ENCODE measurements at places on chromosomes 12 and 14.
A peak's percentile ranks its signal among the peaks of the same experiment; 100 is the strongest.

GRCh38 chr14:70842851-70843462 is 33.6 kb upstream of the MAP3K9 start:
- no peak for DNase-seq

DNA sequence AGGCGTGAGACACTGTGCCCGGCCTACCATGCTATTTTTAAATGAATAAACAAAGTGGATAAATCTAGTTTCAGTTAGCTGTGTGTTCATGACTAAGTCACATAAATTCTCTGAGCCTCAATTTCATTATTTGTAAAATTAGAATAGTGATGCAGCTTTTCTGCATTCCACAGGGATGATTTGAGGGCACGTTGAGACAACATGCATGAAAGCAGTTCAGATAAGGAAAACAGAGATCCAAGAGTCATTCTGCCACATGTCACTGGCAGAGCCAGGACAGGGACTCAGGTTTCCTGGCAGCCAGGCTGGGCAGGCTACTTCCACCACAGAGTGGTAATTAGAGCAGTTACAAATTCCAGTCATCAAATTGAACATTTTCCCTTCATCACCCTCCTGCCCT is 2.9 kb upstream of the PPP4R4 start:
- no peak for DNase-seq

DNA sequence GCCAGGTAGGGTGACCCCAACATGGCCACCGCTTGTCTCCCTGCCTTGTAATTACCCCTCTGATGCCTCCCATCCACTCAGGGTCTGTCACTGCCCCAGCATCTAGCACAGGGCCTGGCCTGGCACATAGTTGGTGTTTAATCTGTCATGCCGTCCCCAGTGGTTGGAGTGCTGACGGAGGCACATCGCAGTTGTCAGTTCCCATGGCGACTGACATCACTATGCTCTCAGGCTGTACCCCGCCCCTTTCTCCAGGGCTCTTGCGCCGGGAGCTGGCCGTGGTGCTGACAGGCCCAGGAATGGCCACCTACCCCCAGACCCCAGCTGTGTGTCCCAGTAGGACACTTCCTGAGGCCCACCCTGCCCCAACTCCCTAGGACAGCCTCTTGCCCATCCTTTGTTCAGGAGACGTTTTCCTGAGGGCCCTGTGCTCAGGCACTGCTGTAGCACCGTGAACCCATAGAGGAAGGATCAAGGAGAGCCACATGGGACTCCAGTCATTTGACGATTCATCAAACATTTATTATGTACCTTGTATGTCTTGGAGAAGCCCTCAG is 23.0 kb downstream of the FAM222A start:
- DNase-seq = peak; percentile 26

GRCh38 chr14:96598332-96598928 is 96.2 kb downstream of the PAPOLA start:
- no peak for DNase-seq

DNA sequence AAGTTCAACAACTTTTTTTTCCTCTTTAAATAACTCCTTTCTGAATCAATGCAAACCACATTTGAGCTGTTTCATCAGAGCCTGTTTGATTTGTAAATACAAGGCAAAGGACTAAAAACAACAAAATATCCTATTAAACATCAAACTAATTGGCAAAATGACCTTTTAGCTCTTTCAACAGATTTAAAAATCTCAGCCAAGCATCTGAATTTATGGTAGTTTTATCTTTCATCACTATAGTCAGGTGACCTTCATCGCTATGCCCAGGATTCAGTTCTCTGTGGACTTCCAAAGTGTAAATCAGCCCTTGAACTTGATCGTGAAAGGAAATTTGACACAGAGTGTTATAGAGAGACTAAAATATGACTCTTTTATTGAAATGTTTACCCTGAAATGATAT is 1554.5 kb upstream of the FLRT2 start:
- no peak for DNase-seq

GRCh38 chr14:38197784-38198335 is 9.8 kb upstream of the SSTR1 start:
- DNase-seq = no peak

DNA sequence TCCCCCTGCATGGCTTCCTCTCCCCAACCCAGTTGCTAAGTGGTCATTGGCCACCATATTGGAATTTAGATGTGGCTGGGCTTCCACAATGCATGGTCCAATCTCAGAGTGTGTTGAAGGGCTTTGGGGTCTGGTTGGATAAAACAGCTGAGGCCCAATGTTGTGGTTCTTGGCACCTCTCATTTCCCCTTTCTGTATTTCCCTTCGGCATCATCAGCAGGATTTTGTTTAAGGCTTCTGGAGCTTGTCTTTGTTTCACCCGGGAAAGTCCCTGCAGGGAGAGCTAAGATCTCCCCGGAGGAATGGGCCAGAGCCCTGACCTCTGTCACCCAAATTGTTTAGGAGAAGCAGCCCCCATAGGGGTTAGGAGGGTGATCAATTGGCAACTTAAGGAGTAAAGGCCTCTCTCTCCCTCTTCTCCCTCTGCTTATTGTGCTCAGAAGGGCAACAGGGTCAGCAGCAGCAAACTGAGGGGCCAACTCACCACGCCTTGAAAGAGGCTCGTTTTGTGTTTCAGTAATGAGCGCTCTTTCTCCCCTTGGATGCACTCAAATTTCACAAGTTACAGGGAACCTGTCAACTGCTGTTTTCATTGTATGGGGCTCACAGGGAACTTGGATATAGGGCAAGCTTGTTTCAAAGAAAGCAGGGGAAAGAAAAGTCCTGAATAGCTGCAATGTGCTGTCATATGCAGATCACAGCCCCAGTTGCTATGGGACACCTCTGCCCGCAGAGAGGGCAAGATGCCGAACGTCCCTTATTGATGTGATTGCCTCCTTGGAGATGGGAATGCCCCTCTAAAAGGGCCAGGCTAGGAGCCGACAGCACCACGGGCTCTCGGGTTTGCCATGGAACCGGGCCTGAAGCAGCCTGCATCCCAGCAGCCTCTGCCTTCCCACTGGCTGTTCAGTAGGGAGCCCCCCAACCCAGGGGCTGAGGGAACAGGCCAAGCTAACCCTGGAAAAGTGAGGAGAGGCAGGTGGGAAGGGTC is 223.7 kb downstream of the ZFP36L1 start:
- DNase-seq = no peak

GRCh38 chr14:95918466-95918865 is 41.8 kb downstream of the TUNAR start:
- peak; percentile 17 for DNase-seq

- no peak for DNase-seq
Measured at GRCh38 chr12:95571369-95571768, 20.1 kb upstream of the USP44 start.

- DNase-seq = no peak
Measured at GRCh38 chr12:46214668-46215436, 54.0 kb downstream of the SLC38A1 start.

DNA sequence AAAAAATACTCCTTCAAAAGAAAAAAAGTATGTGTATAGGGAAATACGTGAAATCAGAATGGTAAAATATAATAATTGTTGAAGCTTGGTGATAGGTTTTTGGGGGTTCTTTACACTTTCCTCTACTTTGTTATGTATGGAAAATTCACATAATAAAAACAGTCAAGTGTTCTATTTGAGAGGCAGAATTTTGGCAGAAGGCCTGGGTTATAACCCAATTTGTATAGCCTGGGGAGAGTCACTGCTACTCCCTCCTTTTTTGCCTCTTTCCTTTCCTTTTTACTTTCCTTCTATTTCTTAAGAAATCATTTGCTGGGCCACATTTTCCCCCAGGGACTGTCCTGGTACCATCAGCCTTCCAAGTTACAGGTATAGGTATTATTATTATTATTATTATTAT is 105.7 kb downstream of the CRADD start:
- no peak for DNase-seq

GRCh38 chr12:105740970-105741725 is 397.6 kb downstream of the NUAK1 start:
- peak; percentile 8 for DNase-seq

DNA sequence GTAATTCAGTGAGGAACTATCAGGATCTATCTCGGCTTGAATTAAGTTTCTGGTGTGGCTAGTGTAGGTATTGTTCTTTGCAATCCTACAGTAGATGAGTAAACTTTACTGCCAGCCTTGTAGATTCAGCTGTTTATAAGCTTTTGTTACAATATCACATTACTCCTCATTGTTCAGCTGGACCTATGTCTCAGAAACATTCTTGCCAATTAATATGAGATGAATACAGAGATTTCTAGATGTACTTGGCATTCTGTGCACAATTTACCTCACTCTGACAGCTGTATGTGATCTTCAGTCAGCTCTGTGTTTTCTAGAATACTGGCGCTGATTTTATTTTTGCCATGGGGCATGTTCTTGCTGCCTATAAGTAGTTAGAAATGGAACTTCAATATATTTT is 55.7 kb downstream of the METTL25 start:
- no peak for DNase-seq

DNA sequence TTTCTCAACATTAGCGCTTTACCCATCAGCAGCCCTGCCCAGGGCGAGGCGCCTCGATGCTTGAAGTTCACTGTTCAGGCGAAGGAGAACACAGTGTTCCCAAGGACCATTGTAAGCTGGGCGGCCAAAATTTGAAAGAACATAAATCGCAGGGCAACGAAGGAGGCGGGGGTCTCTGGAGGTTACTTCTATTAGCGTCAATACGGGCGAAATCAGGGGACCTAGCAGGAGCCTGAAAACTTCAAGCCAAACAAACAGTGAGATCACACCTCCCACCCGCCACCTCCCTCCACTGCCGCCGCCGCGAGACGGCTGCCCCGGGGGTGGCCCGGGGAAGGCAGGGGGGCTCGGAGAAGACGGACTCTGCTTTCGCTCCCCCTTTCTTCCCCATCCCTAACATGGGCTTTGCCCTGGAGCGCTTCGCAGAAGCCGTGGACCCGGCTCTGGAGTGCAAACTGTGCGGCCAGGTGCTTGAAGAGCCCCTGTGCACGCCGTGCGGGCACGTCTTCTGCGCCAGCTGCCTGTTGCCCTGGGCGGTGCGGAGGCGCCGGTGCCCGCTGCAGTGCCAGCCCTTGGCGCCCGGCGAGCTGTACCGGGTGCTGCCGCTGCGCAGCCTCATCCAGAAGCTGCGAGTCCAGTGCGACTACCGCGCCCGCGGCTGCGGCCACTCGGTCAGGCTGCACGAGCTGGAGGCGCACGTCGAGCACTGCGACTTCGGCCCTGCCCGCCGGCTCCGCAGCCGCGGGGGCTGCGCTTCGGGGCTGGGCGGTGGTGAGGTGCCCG is at the start of gene PDZRN4:
PDZRN4 (plus strand) TSS at position 263 of the 783 bp plus-strand sequence.
- DNase-seq = no peak

GRCh38 chr14:68571114-68571591 is 221.7 kb downstream of the ZFP36L1 start:
- DNase-seq = no peak

DNA sequence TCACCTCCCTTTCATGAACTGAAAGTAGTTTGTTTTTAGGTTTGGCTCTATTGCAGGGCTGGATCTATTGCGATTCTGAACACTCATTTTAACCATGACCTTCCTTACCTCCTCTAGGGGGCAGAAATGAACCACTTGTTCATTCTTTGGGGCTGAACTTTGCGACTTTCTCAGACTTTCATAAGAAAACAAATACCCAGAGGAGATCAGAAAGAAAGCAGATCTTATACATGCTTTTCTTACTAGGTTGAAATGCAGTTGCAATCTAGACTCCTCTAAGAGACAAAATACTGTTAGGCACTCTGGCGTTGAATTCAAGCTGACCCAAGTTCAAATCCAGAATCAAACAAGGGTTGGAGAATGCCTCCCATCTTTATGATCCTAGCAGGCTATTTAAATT is 32.6 kb upstream of the PLEKHG3 start:
- DNase-seq = peak; percentile 66

DNA sequence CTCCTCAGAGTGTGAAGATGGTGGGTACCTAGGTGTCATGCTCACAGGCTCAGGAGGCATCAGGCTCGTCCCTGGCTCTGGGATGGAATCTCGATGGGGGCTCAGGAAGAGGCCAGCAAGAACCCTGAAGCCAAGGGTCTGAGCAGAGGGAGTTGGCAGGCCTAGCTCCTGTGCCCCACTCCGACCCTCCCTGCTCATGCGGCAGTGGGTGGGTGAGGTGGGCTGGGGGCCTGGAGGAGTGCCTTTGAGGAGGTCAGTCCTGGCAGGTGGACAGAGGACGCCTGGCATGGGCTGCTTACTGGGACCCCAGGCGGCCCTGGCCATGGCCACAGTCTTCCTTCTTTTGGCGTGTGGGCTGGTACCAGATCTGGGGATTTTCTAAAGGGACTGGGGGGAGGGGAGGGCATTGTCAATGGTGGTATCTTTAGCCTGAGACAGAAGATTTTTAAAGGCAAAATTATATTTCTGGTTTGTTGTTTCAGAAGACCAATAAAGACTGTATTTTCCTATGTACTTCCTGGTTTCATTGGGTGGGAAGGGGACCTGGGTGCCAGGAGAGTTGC is 16.0 kb downstream of the LRTM2 start:
- no peak for DNase-seq

DNA sequence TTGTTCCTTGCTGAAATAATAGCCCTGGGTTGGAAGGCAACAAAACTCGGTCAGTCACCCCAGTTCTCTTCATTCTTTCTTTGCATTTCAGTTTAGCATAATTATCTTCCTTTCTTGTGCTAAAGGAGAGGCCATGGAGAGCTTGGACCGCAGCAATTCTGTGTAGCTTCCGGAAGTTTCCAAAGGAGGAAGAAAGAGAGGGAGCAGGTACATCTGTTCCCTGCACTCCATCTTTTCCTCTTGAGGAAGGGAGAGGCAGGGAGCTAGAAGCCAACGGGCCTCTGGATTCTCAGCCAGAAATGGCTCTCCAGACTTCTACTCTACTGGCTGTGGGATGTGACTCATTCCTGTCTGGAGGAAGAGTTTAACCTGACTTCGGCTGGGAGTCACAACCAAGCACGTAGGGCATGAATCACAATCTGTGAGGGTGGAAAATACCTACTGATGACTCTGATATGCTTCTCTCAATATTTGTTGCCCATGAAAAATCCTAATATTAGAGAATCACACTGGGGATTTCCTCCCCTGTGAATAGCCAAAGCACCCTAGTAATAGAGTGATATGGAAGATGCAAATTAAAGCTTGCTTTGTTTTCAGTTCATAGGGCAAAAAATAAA is 17.0 kb downstream of the ANO6 start:
- DNase-seq = peak; percentile 94

DNA sequence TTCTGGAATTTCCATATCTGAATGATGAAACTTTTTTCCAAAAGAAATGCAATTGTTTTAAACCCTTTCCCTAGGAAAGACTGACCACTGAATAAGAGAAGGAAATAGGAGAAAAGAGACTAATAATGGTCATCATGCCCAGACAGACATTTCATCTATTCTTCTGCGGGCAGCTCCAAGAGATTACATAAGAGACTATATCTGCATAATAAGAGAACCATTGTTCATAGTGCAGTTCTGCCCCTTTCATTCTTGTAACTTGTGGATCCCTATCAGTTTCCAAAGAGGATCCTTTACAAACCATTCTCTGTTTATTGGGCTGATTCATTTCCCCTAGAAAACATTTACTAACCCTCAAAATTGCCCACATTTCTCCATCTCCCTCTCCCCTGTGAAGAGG is 197.8 kb downstream of the FSCB start:
- DNase-seq = no peak

Data from H4 (cell line).